ENCODE measurements at places on chromosomes 5 and 9.

GRCh38 chr5:159331093-159331973 is 1.0 kb upstream of the IL12B start:
- DNase-seq: peak; percentile 78

- no peak for DNase-seq
These were observed 2.1 kb upstream of the NFIB start for GRCh38 chr9:14315875-14316601.

DNA sequence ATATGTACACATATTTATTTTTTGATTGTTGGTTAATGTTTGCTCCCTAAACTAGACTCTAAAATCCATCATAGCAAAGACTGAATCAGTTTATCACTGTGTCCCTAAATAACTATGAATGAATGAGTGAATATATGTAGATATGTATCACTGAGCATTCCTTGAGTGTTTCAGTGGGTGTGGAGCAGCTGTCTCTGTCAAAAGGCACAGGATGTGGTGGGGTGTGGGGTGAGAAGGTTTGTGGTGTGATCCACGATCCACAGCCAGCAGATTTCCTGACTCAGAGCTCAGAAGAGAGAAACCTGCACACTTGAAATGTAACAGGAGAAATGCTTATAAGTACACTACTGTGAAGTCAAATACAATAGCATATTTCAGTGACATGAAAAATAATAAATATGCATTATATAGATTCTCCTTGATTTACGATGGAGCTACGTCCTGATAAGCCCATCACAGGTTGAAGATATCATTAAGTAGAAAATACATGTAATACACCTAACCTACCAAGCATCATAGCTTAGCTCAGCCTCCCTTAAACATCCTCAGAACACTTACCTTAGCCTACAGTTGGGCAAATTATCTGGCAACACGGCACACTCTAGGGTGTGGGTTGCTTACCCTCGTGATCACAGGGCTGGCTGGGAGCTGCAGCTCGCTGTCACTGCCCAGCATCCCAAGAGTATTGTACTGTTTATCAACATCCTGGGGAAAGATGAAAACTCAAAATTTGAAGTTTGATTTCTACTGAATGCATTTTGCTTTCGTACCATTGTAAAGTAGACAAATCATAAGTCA is 287.0 kb downstream of the GAS1 start:
- no peak for DNase-seq

DNA sequence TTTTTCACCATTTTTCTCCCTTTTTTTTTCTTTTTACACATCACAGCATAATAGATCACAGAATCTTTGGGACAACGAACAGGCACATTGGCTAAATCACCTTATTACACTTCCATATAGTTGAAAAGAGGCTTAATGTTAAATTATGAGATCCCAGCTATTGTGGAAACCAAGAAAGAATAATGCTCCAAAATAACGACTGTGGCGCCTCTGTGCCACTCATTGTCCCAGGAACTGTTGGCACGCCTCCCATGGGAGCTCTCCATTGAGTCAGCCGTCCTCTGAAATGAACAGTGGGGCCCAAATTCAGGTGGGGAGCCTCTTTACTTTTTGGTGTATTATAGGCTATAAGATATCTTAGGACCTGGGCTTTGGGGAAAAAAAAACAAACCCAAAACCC is 82.2 kb upstream of the NFIB start:
- DNase-seq: no peak

DNA sequence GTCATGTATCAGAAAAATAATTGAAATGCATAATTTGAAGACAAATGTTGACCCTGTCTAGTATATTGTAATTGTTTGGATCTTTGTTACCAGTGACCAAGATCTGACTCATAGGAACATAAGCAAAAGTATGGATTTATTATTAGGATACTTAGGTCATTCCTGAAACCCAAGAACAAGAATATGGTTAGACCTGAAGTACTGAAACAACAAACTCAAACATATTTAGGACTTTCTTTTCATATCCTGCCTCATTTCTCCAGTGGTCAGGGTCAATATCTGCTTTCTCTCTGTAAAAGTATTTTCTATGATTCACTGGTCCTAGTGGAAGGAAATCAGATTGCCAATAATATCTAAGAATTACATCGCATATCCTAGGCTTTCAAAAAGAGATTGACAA is 1937.1 kb upstream of the WWC1 start:
- DNase-seq: no peak

- DNase-seq: no peak
These were observed 6.9 kb downstream of the FGD3 start for GRCh38 chr9:92954049-92954861.

- DNase-seq: no peak
These were observed 196.8 kb downstream of the SH3GL2 start for GRCh38 chr9:17775656-17776055.

DNA sequence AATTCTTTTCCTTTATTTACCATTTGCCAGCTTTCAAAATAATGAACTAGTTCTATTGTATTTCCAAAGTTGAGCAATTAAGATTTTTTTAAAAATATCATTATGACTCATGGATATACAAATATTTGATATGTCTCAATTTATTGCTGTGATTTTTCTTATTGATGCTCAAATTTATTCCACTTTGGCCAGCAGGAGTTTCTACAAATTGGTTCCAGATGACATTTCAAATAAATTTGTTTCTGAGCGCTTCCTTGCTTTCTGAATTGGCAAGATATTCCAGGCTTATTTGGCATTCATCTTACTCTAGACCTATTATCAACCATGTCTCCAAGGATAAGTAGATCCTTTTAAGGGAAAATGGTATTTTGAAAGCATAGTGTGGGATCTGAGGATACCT is 58.5 kb upstream of the TJP2 start:
- no peak for DNase-seq

DNA sequence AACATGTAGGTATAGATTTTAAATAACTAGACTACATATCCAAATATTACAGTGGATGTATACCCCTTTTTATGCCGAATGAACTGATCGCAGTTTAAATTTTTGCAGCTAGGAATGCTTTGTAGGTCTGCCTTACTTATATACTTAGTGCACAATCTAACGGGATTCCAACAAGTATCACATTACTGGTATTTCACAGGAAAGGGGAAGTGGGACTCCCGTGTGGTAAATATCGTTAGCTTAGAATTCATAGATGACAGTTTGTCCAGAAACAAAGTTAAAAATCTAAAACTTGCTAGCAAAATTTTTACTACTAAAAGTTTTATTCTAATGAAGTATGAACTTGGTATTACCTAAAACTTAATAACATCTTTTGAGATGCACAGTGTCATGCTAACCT is 193.5 kb upstream of the TLX3 start:
- DNase-seq: no peak

DNA sequence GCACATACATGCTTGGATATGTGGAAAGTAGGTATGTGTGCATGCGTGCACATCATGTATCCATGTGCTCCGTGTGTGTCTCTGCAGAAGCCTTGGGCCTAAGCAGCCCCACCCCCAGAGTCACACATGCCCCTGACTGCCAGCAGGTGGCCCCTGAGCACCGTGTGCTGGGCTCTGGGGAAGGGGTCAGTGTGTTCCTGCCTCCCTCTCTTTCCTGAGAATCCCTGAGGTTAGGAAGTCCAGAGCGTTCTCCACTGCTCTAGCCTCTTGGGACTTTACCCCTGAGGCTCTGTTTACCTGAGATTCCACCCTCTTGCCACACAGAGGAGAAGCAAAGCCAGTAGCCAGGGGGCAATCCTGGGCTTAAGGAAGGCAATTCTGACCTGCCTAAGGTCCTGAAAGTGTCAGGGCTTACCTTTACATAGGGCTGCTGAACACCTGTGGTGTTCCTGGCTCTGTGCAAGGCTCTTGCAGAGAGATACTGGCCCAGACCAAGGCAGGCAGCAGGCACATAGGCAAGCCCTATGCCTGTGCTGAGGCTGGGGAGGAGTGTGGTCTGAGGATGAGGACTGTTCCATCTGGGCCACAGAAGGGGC is 207.3 kb downstream of the TMEM38B start:
- DNase-seq: peak; percentile 9

DNA sequence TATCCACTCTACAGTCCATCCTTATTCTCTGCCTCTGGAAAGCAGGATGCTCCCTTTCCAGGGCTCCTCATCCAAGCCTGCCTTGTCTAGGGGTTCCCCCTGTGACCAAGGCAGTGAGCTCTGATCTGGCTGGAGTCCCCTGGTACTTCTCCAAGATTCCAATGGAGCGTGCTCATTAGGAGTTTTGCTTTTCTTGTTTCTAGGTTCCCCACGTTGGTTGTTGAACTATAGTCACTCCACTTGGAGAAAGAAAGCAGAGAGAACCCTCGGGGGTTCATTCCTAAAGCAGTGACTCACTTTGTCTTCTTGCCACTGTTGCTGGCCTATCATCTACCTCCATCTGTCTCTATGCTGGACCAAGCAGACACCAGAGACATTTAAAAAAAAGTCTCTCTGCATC is 192.6 kb downstream of the TLE4 start:
- no peak for DNase-seq

GRCh38 chr5:67363180-67363709 is 166.6 kb upstream of the CD180 start:
- DNase-seq: no peak

GRCh38 chr5:59487068-59487686 is 406.3 kb downstream of the PDE4D start:
- no peak for DNase-seq

GRCh38 chr9:123338710-123339665 is 17.0 kb upstream of the CRB2 start:
- DNase-seq: peak; percentile 47

GRCh38 chr9:103301051-103301450 is 305.9 kb downstream of the CYLC2 start:
- DNase-seq: no peak

GRCh38 chr5:157222506-157223230 is 42.0 kb downstream of the ITK start:
- no peak for DNase-seq

GRCh38 chr5:172678902-172679301 is 37.8 kb downstream of the NEURL1B start:
- no peak for DNase-seq

DNA sequence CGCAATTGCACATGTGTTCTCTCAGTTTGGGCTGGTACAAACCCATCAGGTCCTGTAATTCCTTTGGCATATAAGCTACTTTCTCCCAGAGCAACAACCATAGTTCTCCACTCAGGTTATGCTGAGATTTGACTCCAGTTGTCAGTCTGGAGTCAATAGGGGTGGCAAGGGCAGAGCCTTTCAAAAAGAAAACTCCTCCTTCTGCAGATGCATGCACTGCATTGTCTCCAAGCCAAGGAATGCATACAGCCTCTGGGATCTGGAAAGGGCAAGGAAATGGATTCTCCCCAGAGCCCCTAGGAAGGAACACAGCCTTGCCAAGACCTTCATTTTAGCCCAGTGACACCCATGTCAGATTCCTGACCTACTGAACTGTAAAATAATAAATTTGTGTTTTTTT is 31.0 kb upstream of the GZMA start:
- DNase-seq: no peak

- DNase-seq: no peak
These were observed 129.8 kb downstream of the MACROH2A1 start for GRCh38 chr5:135269199-135269598.

- DNase-seq: no peak
These were observed 38.8 kb upstream of the SEMA6A start for GRCh38 chr5:116613445-116613844.

- DNase-seq: no peak
These were observed 34.4 kb downstream of the SNX18 start for GRCh38 chr5:54551926-54552325.

DNA sequence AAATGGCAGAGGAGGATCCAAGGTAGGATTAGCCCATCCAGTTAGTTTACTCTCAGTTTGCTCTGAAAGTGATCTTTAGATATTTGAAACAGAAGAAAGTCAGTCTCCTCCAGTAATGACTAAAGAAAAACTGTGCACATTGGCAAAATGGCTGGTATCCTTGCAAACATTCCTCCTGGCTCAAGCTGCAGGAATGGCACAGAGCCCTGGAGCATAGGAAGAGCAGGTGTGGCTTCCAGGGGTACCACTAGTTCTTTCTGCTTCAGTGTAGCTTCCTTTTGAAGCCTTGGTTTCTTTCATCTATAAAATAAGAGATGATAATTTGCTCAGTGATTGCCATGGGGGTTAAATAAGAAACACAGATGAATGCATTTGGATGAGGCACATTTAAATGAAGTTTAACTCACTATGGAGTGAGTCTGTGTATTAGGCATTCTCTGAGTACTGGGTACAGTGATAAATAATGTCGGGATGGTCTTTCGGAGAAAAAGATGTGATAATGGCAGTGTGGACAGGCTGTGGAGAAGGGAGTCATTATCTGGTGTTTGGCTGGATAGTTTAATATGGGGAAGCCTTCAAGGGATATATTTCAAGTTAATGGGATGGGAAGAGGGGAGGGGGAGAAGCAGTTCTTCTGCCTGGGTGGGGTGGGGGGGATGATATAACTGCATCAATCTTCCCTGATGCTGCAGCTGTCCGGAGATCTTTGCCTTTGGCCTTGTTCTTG is 217.3 kb upstream of the KLF4 start:
- DNase-seq: no peak

DNA sequence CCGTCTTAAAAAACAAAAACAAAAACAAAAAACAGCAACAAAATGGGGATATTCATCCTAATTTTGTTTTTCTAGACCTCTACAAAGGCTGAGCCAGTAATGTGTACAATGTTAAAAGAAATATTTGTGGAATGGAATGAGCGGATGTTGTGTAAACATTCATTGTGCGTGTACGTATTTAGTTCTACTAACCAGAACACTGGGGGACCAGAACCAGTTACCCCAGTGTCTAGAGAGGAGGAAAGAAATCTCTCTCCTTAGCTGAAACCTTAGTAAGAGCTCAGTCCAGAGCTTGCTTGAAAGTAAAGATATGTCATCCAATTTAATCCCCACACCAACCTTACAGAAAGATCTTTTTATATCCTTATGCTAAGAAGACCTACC is 106.7 kb upstream of the CPEB4 start:
- no peak for DNase-seq

DNA sequence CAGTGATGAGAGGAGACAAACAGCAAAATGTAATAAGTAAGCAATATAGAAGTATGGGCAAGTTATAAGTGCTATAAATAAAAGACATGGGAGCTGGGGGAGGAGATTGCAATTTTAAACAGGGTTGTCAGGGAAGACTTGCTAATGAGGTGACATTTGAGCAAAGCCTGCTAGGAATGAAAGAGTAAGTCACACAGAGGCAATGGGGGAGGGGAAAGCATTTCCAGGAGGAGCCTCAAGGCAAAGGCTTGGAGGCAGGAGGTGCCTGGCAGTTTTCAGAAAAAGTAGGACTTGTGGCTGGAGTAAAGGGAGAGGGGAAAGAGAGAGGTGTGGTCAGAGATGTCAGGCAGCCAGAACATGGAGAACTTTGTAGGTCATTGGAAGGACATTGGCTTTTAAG is 124.4 kb upstream of the NMUR2 start:
- no peak for DNase-seq

DNA sequence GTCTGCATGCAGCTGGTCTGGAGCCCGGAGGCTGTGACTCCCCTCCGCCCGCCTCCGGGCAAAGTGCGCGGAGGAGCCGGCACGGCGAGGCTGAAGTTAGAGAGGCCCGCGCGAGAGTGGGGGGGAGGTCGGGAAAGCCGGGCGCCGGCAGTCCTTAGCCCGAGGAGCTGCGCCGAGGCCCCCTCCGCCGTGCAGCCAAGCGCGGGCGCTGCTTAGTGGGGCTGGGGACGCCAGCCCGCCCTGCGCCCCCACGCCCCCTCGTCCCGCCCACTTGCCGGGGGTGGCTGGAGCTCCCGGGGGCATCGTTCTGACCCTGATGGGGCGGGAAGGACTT is 403 bp downstream of the NINJ1 start:
- DNase-seq: peak; percentile 59

GRCh38 chr9:124137009-124137943 is 120.5 kb upstream of the NEK6 start:
- peak; percentile 58 for DNase-seq

Measured in germinal center (tissue), 1 donor.